ENCODE measurements at places on chromosomes 7 and 10. TPM values are rescaled to one million over a fixed set of nuclear protein-coding genes. Genes with fewer than 3 reads are reported as not detected.

DNA sequence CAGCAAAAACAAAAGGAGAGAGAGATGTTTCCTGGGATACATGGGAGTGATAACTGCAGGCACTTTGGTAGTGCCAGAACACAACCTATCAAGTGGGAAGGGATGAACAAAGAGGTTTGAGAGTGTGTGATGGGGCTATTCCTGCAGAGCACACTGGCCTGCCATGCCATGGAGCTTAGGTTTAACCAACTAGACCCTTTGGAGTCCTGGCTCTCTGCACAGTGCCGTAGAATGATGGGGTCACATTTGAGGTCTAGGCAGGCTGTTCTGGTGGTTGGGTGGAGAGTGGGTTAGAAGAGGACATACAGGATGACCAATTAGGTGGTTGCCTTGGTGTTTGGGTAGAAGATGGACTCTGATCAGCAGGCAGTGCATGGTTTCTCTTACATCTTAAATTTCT lies 101.9 kb upstream of the HABP2 start:
- no peak for DNase-seq

- DNase-seq = no peak
These were observed 22.4 kb upstream of the NPFFR1 start for GRCh38 chr10:70306181-70306705.

GRCh38 chr7:124459101-124460055 lies 306.2 kb downstream of the GPR37 start:
- no peak for DNase-seq

DNA sequence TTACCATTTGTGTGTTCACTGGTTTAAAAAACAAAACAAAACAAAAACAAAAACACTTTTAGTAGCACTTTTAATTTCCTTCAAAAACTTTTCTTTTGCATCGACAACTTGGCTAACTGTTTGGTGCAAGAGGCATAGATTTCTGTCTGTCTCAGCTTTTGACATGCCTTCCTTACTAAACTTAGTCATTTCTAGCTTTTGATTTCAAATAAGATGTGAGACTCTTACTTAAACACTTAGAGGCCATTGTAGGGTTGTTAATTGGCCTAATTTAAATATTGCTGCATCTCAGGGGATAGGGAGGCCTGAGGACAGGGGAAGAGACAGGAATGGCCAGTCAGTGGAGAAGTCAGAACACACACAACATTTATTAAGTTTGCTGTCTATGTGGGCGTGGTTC lies 66.3 kb downstream of the AVL9 start:
- no peak for DNase-seq

GRCh38 chr10:76309741-76310587 lies 878.5 kb downstream of the LRMDA start:
- no peak for DNase-seq

DNA sequence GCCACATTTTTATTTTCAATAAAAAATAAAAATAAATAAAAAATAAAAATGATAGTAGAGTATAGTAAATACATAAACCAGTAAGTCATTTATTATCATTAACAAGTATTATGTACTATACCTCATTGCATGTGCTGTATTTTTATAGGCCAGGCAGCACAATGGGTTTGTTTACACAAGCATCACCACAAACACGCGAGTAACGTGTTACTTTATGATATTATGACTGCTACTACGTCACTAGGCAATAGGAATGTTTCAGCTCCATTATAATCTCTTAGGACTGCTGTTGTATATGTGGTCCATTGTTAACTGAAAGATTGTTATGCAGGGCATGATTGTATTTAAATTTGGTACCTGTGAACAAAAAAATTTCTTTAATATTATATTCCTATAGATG lies 20.8 kb upstream of the SDHAF3 start:
- DNase-seq = no peak

- no peak for DNase-seq
These were observed 5.8 kb downstream of the CFAP69 start for GRCh38 chr7:90250601-90251303.

- no peak for DNase-seq
These were observed 40.4 kb downstream of the WIPI2 start for GRCh38 chr7:5230265-5231067.

- peak; percentile 51 for DNase-seq
These were observed 527 bp downstream of the AKR1B1 start for GRCh38 chr7:134458341-134458805.

- no peak for DNase-seq
These were observed 148.9 kb upstream of the SLC13A1 start for GRCh38 chr7:123348690-123349089.

- no peak for DNase-seq
These were observed 21.8 kb downstream of the UNCX start for GRCh38 chr7:1254281-1255079.

DNA sequence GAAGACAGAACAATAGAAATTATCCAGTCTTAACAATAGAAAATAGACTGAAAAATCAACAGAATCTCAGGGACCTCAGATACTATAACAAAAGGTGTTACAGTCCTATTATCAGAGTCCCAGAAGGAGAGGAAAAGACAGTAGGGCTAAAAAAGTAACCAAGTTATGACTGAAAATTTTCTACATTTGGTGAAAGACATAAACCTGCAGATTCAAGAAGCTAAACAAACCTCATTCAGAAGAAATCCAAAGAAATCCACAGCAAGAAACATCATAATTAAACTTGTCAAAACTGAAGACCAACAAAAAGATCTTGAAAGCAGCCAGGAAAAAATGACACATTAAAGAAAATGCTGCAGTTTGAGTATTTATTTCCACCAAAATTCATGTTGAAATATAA lies 41.9 kb downstream of the HECTD2 start:
- DNase-seq = no peak

- DNase-seq = no peak
These were observed 1.5 kb downstream of the STOX1 start for GRCh38 chr10:68828833-68829232.

- DNase-seq = peak; percentile 69
These were observed 155.5 kb downstream of the COBL start for GRCh38 chr7:51160990-51161615.

DNA sequence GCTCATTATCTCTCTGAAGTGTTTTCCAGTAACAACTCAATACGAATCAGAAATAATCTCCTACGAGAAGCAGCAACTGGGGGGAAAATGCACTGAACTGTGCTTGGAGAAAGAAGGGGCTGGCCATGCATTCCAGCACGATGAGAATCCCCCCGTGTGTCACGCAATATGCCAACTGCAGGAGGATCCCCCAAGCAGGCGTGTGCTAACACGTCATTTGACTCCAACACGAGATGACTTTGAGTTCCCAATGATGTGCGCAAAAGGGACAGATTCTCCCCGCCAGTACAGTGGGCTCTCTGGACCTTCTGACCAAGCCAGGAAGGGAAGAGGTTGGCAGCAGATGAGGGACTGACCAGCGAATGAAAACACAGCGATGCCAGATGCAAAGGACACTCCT lies 105.5 kb downstream of the KCNMA1 start:
- no peak for DNase-seq

GRCh38 chr10:1120306-1120705 lies 64.1 kb downstream of the WDR37 start:
- DNase-seq = no peak

- no peak for DNase-seq
These were observed 9.9 kb downstream of the C10orf71 start for GRCh38 chr10:49308881-49309280.

- DNase-seq = peak; percentile 52
These were observed at the start of gene SMURF1 for GRCh38 chr7:99143853-99144672. SMURF1 (minus strand) TSS chr7:99144108; CDS start chr7:99143780, 328 bp downstream.

- no peak for DNase-seq
These were observed 66.3 kb upstream of the SLC25A13 start for GRCh38 chr7:96388166-96388565.

DNA sequence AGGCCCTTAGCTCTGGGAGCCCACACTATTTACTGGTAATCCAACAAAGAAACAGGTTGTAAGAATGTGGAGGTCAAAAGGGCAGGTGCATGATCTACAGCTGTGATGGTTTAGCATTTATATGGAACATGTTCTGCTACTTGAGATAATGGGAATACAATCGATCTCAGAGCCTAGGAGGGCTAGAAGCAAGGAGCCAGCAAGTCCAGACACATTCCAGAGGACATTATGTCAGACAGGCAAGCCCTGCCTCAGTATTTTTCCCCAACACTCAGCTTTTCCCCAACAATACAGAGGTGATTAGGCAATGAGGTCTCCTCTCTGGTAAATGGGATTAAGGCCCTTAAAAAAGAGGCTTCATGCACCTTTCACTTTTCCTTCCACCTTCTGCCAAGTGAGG lies 21.4 kb upstream of the GNAT3 start:
- DNase-seq = no peak

GRCh38 chr10:43929122-43929521 lies 280.4 kb upstream of the ZNF32 start:
- no peak for DNase-seq

DNA sequence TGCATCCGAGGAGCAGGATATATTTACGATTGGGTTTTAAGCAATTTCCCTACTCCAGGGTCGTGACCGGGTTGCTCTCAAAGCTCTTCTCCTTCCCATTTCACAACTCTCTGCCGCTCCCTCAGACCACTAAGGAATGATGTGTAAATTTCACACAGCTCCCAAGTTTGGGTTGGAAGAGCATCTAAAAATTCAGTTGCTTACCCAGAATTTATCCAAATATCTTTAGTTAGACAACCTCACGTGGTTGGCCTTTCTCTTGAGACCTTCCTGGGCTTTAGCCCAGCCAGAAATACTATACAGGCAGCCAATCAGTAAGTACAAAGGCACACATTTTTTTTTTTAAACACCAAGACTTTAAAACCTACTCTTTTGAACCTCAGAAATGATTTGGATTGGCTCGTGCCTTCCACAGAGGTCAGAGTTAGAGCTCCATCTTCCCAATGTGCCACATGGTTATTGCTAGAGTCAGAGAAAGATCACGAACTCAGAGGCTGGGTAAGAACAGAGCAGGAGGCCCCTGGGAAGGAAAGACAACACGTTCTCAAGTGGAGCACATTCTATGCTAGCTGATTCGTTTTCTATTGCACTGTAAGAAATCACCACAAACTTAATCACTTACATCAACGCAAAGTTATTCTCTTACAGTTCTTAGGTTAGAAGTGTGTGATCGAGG lies 335.4 kb upstream of the MGMT start:
- DNase-seq = no peak

GRCh38 chr7:129906700-129907099 lies 46.1 kb downstream of the UBE2H start:
- DNase-seq = no peak

GRCh38 chr7:2196381-2197378 lies 36.1 kb downstream of the MAD1L1 start:
- DNase-seq = no peak

DNA sequence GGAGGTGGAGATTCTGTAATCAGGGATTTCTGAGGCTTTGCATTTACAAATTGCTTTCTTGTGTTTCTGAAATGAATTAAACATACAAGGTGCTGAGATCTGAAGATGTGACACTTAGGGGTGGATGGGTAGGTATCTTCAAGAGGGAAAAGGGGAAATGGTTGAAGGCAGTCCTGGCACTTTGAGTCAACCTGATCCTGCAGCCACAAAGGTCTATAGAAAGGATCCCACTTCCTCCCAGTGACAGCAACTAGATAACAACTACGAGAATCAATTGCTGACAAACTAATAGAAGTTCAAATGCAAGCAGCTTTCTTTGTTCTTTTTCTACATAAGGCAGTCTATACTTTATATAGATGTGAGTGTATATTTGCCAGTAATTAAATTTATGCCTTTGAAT lies 553.3 kb downstream of the MDFIC start:
- no peak for DNase-seq

GRCh38 chr7:140053812-140054539 lies 8.8 kb downstream of the PARP12 start:
- no peak for DNase-seq

- no peak for DNase-seq
These were observed 125.4 kb upstream of the BET1 start for GRCh38 chr7:94129443-94130140.

- no peak for DNase-seq
These were observed 25.0 kb downstream of the CACUL1 start for GRCh38 chr10:118729641-118730258.

DNA sequence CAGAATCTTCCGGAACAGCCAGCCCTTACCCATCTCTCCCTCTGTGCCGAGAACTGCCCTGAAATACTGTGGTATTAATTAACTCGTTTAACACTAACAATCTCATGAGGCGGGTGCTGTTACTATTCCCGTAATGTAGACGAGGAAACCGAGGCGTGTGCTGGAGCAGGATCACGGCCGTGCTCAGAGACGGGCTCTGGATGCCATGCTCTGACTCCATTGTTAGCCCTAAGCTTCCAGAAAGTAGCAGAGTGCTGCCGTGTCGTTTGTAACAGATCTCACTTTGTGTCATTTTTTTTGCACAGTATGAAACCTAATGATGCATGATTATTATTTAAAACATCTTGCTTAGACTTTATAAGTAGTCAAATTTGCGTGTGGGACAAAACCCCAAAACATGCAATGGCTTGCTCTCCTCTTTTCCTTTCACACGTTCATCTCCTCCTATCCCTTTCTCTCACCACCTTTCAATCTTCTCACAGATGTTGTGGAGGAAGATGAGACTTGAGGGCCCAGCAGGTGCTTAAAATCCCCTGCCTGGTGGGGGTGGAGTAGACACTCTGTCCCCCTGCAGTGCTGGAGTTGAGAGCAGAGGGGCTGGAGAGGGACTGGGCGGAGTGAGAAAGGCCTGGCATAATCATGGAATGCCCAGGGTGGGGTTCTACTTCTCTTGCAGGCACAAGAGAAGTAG lies 482 bp upstream of the ACTR3C start:
- DNase-seq = no peak

- no peak for DNase-seq
These were observed 982.3 kb downstream of the GATA3 start for GRCh38 chr10:9036711-9037204.

- no peak for DNase-seq
These were observed 50.4 kb downstream of the GLCCI1 start for GRCh38 chr7:8018961-8019360.

- peak; percentile 61 for DNase-seq
These were observed 2.0 kb downstream of the FBXL15 start for GRCh38 chr10:102422545-102423129.

GRCh38 chr10:61399406-61399805 lies 53.8 kb downstream of the TMEM26 start:
- DNase-seq = no peak

- no peak for DNase-seq
These were observed 305.9 kb downstream of the FGFR2 start for GRCh38 chr10:121292321-121292720.

GRCh38 chr10:131654471-131655087 lies 246.2 kb upstream of the PPP2R2D start:
- DNase-seq = no peak

Gene HOXA3
- total RNA-seq = 85.5 TPM

Gene RUFY2
- total RNA-seq = 34.2 TPM

Gene OR2A12
- not detected for total RNA-seq

Gene TLL2
- 0.60 TPM for total RNA-seq

Gene SFRP5
- 81.0 TPM for total RNA-seq

Gene CALHM2
- total RNA-seq = 0.58 TPM

Gene AGAP9
- total RNA-seq = 20.3 TPM

Gene OR2A42
- not detected for total RNA-seq

Gene TMEM229A
- total RNA-seq = not detected

Gene NPC1L1
- total RNA-seq = 21.2 TPM

Gene POM121
- 53.2 TPM for total RNA-seq

Gene INHBA
- 0.31 TPM for total RNA-seq

Gene MYPN
- 0.22 TPM for total RNA-seq

Gene PON1
- total RNA-seq = 2.3 TPM

Gene SPDYE1
- not detected for total RNA-seq

Gene HYAL4
- total RNA-seq = not detected

Gene APBB1IP
- total RNA-seq = 0.24 TPM

Gene RAMP3
- total RNA-seq = not detected
